ENCODE measurements at places on chromosomes 7 and 10. TPM values are rescaled to one million over a fixed set of nuclear protein-coding genes. Genes with fewer than 3 reads are reported as not detected.

GRCh38 chr10:106705681-106706100, 458.8 kb downstream of the SORCS1 start:
- peak; percentile 73 for DNase-seq

GRCh38 chr10:123244747-123245146, 90.5 kb downstream of the BUB3 start:
- DNase-seq = no peak

DNA sequence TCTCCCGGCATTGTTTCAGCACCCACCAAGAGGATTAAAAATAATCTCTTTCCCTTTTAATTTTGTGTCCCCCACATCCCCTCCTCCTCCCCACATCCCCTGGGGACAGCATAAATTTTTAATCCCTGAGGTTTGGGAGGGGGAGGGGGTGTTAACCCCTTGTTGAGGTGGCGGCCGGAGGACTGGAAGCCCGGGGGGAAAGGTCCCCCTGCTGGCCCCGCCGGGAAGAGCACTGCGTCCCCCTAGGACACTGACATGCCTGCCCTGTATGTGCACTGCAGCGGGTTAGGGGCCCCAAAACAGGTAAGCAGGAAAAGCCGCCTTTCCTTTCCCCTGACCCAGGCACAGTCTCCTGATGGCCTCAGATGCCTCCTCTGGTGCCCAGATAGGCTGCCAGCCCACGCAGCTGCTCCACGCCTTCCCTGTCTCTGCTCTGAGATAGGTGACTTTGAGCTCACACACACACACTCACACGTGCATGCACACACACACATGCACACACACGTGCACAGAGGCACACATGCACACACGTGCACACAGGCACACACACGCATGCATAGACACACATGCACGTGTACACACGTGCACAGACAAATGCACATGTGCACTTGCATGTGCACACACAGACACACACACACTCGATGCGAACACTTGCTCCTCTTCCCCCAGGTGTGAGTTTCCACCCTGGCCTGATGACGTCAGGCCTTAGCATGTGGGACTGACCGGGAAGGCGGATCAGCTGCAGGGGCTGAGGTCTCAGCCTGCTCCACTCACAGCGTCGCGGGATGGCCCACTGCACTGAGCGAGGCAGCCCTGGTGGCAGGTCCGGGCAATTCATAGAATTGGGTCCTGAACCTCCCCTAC, 12.3 kb downstream of the CNPY1 start:
- DNase-seq = no peak

DNA sequence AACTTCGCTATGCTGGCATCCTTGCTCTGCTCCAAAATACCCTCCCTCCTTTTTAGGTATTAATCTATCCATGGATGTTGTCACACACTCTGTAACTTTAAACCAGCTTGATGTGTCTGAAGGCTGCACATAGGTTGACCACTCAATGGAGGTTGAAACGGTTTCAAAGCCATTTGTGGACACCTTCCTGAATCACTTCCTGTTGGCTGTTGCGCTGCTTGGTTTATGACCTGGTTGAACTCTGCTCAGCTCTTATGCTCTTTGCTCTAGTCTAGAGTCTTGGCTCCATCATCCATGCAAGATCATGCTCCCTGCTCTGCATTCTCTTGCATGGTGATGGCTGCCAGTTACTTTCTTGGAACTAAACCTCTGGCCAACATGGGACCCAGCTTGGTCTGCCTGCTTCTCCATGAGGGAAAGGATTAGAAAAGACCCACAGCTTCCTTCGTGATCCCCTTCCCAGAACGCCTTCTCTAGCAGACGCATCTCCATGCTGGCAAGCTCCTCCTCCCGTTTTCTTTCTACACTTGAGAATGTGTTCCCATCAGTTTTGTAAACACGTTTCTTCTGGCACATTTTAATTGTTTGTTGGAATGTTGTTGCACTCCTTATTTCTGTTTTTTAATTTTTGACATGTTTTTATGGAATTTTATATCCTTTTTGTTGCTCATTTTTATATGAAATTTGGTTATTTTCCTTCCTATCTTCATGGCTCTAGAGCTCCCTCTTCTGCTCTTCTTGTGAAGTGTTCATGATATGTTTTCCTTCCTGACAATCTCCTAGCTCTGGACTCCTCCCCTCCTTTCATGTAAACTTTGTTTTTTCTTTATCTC, 149.8 kb downstream of the XPNPEP1 start:
- DNase-seq = no peak

DNA sequence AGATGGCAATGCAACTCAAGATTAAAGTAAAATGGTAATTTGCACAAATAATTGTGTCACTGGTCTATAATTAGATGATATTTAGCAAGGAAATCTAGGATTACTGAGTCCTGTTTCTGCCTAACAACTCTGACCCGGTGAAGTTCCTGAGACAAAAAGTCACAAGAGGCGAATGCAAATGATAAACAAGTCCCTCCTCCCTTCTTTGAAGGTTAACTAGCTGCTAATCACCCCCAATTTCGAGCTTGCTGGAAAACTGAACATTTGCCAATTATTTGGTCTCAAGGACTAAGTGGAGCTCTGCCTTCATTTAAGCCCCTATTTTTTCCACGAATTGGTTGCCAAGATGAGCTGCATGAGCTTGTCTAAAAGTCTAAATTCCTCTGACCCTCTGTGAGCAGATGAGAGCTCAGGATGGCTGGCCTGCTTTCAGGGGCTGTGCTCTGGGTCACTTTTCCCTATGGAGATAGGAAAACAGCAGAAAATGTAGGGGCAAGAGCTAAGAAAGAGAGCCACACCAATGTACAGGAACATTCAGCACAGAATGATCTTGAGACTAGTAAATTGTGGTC, 127.3 kb downstream of the MBL2 start:
- DNase-seq = no peak

DNA sequence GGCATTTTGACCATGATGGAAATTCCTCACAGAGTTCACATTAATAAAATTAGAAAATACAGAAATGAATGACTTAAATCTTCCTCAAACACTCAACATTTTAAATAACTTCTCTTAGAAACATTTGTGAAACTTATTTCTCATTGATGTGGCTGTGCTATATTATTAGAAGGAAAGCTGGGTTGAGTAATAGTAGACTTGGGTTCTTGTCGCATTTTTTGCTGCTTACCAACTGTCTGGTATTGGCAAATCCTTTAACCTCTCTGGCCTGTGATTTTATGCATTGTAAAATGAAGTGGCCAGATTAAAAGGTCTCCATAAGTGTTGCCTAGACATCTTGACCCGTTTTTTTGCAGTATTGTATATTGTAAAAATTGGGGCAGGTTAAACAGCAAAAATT, 66.5 kb downstream of the VPS50 start:
- no peak for DNase-seq

DNA sequence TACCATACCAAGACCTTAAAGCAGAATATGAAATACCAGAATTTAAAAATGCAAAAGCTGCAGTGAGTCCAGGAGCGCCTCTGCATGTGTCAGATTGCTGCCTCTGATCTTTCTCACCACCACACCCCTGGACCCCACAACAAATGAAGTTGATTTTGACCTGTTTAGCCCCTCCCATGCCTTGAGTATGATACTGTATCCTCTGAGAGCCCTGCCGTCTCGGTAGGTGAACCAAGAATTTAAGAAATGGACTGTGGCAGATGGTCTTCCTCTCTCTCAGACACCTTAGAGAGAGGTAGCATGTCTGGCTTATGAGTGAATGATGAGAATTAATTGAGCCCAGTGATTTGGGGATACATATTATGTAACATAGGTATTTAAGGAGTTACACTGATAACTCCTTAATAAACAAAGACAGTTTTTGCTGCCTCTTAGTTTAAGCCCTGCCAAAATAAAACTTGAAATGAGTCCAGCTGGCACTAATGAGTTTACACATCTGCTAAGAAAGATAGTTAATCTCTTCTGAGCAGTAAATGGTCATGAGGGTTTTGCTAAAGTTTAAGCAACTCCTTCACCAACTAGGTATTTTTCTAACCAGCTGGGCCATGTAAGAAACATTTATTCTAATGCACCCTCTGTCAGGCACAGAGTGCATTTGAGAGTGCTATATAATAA, 4.5 kb upstream of the TFPI2 start:
- DNase-seq = no peak

Gene VKORC1L1
- total RNA-seq = 25.1 TPM

All from dorsolateral prefrontal cortex (tissue), 122 donors.